ENCODE measurements at places on chromosomes 12 and 14.

DNA sequence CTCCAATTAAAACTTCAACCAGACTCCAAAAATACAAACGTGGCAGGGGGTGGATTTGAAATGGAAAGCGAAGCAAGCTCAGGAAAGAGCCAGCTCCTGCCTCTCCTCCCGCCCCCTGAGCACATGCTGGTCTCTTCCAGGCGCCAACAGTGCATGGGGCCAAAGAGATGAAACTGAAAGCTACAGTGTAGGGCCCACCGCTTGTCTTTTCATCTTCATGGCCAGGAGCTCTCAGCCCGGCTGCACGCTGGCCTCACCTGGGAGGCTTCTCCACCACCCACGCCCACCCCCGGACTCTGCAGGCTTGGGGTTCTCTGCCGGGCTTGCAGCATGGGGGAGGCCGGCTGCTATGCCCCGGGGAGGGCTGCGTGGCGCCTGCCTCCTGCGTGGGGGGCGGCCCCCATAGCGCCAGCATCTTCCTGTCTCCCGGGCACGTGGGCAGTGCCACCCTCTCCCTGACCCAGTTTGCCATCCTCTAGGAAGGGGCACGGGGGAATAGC lies 2.0 kb downstream of the RIMBP2 start:
- DNase-seq = no peak

DNA sequence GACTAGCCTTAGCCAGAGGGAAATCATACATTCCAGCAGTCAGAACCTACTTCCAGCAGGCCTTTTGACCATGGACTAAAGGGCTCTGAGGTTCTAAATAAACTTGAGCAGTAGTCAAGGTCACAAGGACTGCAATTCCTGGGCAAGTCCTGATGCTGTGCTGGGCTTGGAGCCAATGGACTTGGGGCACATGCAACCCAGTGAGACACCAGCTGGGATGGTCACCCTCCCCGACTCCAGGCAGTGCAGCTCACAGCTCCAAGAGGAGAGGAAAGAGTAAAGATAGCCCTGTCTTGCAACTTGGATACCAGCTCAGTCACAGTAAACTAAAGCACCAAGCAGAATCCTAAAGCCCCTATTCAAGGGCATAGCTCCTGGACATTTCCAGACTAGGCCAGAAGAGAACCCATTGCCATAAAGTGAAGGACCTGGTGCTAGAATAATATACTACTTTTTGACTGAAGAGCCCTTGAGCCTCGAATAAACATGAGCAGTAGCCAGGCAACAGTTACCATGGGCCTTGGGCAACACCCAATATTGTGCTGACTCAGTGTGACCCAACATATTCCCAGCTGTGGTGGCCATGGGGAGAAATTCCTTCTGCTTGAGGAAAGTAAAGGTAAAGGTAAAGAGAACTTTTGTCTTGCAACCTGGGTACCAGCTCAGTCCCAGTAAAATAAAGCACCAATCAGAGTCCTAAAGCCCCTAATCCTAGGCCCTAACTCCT lies 226.2 kb upstream of the CLEC14A start:
- no peak for DNase-seq

DNA sequence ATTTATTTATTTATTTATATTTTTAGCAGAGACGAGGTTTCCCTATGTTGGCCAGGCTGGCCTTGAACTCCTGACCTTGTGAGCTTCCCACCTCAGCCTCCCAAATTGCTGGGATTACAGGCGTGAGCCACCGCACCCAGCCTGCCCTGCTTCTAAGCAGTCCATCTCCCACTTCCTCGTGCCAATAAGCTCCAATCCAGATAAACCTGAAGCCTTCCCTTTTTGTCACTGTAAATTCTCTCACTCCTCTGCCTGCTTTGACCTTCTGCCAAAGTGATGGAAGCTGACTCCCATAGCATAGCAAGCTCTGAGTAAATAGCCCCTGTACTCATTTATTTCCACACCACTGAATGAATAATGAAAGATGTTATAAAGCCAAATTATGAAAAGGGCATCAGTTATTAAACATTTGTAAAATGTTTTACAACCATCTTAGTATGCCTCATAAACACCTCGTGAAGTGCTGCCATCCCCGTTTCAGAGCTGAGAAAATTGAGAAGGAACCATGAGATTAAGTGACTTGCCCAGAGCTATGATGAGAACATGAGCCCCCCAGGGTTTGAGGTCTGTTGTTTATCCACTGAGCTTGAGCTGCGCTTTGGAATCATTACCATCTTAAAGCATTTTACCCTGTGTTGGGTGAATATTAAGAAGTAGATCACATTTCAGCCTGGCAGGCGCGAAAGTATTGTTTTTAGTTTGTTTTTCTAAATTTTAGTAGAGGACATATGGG lies 30.4 kb downstream of the MANSC1 start:
- no peak for DNase-seq

DNA sequence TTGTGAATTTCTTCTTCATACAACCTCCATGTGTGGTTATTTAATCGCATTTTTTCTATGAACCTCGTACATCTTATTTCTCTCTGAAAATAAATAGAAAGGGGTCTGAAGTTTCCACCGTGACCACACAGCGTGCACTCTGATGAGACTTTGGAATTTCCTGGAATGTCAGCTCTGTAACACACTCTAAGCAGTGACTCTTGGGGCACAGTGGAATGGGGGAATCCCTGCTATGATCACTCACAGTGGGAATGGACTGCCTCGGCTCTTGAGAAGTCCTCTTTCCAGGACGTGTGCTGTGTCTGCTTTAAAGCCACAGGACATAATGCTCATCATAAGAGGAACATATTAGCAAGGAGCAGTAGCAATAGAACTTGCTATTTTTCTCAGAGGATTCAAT lies 416.2 kb downstream of the EGLN3 start:
- no peak for DNase-seq

- DNase-seq = peak; percentile 24
Observed at GRCh38 chr14:33839193-33840076, 111.4 kb downstream of the EGLN3 start.

GRCh38 chr12:111673503-111673902 lies 12.3 kb downstream of the BRAP start:
- DNase-seq = no peak

DNA sequence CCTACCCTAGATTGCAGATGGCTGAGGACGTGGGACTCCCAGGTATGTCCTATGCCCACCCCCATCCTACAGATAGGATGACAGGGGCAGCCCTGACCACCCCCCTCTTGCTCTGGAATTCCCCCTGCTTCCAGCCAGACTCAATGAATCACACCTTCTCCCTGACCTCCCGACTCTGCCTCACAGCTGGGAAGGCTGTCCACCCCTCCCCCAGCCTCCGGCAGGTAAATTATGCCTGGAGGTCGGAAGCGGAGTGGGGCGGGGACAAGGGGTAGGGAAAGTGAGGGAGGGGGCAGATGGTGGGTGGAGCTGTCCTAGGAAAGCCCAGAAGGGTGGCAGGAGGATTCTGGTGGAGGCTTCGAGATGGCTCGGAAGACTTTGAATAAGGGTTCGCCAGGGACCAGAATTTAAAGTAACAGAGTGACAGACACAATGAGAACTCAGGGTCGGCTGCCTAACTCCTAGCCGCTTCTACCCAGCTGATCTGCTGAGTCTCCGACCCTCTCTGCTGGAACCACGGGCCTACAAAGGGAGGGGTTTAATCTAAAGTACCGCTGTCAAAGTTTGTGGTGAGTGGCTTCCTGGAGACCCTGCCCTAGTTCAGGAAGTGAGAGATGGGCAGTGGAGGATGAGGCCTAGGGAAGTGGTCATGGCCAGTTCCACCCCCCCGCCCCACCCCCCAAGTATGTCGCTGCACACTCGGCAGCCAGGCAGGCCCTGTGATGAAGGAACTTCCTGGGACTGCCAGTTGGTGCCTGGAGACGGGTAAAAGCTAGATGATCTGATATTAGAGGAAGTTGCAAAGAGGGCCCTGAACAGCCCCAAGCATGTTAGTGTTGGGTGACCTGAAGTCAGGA lies 4.2 kb downstream of the PLEKHG3 start:
- DNase-seq = peak; percentile 39

- DNase-seq = no peak
Observed at GRCh38 chr12:106956048-106956578, 406 bp downstream of the TMEM263 start.

DNA sequence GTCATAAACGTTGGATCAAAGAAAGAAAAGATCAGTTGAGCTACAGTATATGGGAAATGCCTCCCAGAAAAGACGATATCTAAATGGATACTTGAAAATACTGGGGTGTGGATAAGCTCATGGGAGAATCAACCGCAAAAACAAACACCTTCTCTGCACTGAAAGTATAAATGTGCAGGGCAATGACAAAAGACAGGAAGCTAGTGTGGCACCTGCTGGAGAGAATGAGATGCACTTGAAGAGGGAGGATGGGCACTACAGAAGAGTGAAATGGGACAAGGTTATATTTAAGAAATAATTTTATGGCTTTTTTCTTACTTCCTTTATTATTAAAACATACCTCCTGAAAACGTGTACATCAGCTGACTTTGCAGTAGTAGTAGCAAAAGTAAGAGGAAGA lies 153.7 kb downstream of the PRKD1 start:
- DNase-seq = no peak

DNA sequence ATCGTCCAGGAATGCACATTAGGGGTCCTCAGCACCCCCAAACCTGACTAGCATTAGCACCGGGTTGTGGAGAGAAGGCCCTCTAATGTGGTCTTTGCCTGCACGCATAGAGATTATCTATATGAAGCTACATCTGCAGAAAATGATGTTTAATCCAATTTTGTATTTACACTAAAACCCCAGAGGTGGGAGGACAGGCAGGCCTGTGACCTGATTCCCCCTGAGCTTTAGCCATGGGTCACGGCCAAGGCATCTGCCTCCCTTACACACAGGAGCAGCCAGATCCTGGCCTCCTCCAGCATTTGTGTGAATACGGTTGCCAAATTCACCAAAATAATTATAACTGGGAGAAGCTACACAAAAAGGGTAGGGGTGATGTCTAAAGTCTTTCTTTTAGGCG lies 7.0 kb downstream of the APOLD1 start:
- no peak for DNase-seq

- DNase-seq = no peak
Observed at GRCh38 chr12:12376646-12377448, 20.0 kb downstream of the BORCS5 start.

DNA sequence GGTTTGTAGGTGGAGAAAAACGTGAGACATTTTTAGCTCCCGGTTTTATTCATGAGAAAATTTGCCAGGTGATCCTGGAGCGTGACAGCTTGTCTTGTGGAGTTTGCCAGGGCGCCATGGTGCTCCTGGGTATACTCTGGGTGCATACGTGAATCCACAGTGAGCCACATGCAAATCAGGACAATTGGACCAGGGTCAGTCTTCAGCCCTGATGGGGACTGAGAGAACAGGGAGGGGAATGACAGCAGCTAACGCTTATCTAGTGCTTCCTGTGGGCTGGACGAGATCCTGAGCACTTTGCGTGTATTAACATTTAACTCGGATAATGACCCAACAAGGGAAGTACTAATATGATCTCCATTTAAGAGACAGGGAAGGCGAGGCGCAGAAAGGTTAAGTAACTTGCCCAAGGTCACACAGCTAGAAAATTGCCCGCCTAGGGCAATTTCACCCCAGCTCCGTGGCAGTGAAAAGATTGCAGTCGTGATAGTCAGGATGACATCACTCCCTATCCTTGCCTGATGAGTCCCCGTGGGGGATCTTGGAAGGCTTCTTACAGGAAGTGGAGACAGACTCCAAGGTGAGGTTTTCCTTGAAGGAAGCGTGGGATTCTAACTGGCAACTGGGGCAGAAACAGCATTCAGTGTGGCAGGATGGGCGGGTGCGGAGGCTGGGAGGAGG lies 118.4 kb upstream of the NCOR2 start:
- no peak for DNase-seq

- DNase-seq = no peak
Observed at GRCh38 chr14:32683679-32684078, 255.0 kb upstream of the NPAS3 start.

GRCh38 chr12:104177663-104178501 lies 37.7 kb upstream of the TXNRD1 start:
- no peak for DNase-seq

- no peak for DNase-seq
Observed at GRCh38 chr14:66104486-66104885, 381.7 kb upstream of the CCDC196 start.

- no peak for DNase-seq
Observed at GRCh38 chr12:50536831-50537537, 32.2 kb downstream of the DIP2B start.

GRCh38 chr12:117100251-117100650 lies 1.0 kb upstream of the TESC start:
- DNase-seq = no peak

GRCh38 chr12:10220398-10221077 lies 7.9 kb downstream of the GABARAPL1 start:
- DNase-seq = no peak

GRCh38 chr14:100376751-100377171 lies 53.6 kb downstream of the SLC25A47 start:
- no peak for DNase-seq

DNA sequence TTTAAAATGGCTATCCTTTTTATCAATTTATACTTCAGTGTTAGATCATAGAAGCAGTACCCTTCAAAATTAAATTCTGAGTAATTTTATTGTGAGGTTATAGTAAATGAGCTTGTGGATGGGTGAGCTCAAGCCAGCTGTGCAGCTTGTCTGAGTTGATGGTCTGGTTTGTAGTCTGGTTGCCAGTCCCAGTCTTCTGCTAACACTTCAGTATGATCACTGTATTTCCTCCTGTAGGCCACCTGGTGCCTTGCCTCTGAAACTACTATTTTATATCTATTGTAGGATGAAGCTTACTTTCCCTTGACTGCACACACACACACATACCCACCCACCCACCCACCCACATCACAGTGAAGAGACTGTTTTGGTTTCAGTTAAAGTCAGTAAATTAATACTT lies 496.4 kb downstream of the PCNX1 start:
- no peak for DNase-seq

DNA sequence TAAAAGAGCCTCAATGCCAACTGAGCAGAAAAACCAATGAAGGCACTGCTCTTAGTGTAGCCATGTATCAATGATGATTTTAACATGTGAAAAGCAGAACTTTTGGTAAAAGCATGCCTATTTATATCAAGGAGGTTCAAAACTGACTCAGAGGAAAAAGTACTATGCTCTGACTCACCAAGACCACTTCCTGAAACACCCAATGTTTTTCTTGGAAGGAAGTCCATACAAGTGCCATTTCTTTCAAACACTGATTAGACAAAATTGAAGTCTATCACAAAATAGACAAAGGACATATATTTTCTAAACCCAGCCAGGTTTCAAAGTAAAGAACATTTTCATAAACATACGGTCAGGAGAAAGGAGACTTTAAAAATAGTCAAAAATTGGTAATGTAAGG lies 88.6 kb downstream of the EPS8 start:
- no peak for DNase-seq

- DNase-seq = no peak
Observed at GRCh38 chr12:27335364-27336281, 3.0 kb downstream of the BMAL2 start.

DNA sequence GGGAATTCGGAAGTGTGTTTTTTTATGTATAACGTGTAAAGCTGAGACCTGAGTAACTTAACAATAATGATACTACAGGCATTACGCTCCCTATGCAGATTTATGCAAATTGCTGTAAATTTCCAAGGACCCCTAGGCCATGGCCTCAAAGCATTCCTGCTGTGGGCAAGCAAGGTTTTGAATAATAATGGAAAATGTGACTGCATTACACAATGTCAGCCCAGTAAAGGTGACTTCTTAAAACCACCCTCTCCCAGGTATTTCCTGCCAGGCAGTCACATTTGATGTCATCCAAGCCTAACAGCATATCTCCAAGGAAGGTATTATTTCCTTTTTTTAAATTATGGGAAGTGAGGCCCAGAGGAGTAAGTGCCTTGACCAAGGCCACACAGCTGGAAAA lies 621.0 kb downstream of the BCL11B start:
- no peak for DNase-seq

GRCh38 chr12:62438098-62438692 lies 28.4 kb upstream of the MON2 start:
- DNase-seq = no peak

- no peak for DNase-seq
Observed at GRCh38 chr14:51053157-51053556, 41.7 kb downstream of the TRIM9 start.

Measured in progenitor cell of endocrine pancreas (in vitro differentiated cells).